Diencephalon (tissue), 1 donor: ENCODE measurements at places on chromosomes 12 and 14. TPM values are rescaled to one million over a fixed set of nuclear protein-coding genes. Genes with fewer than 3 reads are reported as not detected.

Gene CATSPERB
- total RNA-seq, result 3.5 TPM

Gene OR4K5
- total RNA-seq, result not detected

Gene KIF5A
- 114 TPM for total RNA-seq

Gene NXPH4
- total RNA-seq, result 4.4 TPM

Gene PPP4R4
- total RNA-seq, result 11.8 TPM

Gene TAS2R13
- 4.8 TPM for total RNA-seq
